HFFc6 (cell line): ENCODE measurements at places on chromosomes 5 and 9. TPM values are rescaled to one million over a fixed set of nuclear protein-coding genes. Genes with fewer than 3 reads are reported as not detected.
A peak's percentile ranks its signal among the peaks of the same experiment; 100 is the strongest.

- DNase-seq = peak; percentile 82
These were observed 34.4 kb upstream of the SLC25A51 start for GRCh38 chr9:37938121-37938891.

DNA sequence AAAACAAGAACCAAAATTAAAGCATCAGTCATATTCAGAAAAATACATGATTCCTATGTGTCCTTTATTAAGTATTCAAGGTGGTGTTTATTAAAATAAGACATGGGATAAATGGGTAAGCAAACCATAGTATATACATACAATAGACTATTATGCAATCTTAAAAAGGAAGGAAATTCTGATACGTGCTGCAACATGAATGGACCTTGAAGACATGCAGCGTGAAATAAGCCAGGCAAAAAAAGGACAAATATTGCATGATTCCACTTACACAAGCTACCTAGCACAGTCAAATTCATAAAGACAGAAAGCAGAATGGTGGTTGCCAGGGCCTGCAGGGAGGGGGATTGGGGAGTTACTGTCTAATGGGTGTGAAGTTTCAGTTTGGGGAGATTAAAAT is 127.7 kb downstream of the DMAC1 start:
- DNase-seq = no peak

Gene RNF38
- total RNA-seq = 17.8 to 18.8 TPM (median 18.6 TPM) in 3 replicates

- DNase-seq = no peak
These were observed 145.2 kb downstream of the SLC25A46 start for GRCh38 chr5:110884005-110884404.

DNA sequence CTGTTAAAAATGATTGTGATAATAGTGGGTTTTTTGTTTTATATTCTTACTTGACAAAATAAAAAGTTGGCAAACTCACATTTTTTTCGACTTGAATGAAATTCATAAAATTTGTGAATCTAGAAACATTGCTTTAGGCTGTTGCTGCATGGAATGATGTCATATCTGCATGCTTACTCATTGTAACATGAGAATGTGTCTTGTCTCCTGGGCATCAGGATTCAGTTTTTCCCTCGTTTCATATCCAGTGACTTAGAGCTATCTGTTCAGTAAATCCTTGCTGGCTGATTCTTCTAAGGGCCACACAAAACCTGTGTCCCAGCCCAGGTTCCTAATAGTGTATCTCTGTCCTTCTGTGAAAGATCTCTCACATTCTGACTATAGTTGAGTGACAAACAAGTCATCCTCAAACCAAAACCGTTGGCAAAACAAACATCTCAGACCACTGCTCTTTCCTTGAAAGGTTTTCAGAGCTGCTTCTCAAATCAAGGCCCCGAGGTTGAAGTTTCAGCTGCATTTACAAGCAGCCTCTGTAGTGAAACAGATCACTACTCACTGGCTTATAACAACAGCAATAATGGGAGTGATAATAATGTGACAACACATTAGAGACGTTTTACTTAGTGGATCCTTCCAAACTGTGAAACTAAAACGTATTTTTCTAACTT is 95.0 kb downstream of the NPR3 start:
- peak; percentile 78 for DNase-seq

Gene NUTM2G
- total RNA-seq = not detected in 3 replicates

Gene LECT2
- total RNA-seq = not detected in 3 replicates
